ENCODE measurements at places on chromosomes 2 and 18.
A peak's percentile ranks its signal among the peaks of the same experiment; 100 is the strongest.

DNA sequence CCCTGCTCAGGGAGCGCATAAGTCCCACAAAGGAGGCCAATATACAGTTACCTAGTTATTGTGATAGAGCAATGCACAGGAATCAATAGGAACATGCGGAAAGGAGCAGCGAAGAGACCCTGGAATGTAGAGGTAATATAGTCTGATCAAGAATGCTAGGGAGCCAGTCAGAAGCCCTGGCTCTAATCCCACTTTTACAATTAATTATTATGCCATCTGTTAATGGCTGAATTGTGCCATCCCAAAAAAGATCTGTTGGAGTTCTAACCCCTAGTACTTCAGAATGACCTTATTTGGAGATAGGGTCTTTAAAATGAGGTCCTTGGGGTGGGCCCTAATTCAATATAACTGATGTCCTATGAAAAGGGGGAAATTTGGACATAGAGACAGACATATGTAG lies 7.7 kb upstream of the SPATS2L start:
- DNase-seq, result no peak

GRCh38 chr2:163878718-163879117 lies 142.9 kb upstream of the FIGN start:
- no peak for DNase-seq

DNA sequence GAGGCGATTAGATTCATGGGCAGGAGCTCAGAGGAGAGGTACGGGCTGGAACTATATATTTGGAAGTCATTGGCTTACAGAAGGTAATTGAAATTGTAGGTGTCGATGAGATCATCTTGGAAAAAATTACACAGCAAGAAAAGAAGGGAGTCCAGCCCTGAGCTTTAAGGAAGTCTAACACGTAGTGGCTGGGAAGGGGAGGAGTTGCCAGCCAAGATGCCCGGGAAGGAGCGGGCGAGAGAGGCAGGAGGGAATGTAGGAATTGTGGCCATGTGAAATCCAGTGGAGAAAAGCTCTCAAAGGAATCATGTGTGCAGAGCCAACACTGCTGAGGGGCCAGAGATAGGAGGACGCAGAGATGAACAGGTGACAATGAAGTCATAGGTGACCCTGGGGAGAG lies 25.6 kb upstream of the SCYGR1 start:
- DNase-seq, result no peak

DNA sequence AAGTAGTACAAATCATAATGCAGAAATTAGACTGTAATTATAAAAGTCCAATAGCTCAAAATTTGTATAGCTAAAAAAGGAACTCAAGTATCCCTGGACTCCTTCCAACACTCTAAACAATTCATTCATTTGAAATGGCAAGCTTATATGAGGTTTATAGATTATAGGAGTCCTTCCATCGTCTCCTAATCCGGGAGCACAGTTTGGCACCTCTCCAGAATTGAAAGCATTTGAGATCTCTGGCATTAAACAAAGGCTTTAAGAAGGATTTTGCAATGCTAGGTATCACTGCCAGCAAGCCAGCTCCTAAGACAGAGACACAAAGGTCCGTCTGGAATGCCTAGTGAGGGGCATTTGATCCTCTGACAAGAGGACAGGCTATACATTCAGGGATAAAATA lies 90.9 kb downstream of the ACVR1 start:
- no peak for DNase-seq

GRCh38 chr2:25453199-25453905 lies 111.6 kb upstream of the DNMT3A start:
- no peak for DNase-seq

- DNase-seq, result no peak
Measured at GRCh38 chr2:50469784-50470183, 562.1 kb downstream of the NRXN1 start.

DNA sequence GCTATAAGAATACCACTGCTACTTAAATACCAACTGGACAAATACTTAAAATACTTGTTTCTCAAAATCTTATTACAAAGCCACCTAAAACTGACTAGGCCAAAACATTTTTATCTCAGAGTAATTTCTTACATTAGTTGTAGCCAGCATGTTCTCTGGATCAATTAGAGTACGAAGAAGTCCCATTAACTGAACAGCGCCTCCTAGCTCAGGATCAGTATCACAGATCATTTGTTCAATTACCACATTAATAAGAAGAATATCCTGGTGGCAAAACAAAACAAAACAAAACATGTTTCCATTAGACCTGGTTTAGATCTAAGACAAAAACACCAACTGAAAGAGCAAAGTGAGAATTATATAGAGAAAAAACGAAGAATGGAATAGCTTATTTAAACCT lies 36.0 kb downstream of the PPP4R3B start:
- no peak for DNase-seq

DNA sequence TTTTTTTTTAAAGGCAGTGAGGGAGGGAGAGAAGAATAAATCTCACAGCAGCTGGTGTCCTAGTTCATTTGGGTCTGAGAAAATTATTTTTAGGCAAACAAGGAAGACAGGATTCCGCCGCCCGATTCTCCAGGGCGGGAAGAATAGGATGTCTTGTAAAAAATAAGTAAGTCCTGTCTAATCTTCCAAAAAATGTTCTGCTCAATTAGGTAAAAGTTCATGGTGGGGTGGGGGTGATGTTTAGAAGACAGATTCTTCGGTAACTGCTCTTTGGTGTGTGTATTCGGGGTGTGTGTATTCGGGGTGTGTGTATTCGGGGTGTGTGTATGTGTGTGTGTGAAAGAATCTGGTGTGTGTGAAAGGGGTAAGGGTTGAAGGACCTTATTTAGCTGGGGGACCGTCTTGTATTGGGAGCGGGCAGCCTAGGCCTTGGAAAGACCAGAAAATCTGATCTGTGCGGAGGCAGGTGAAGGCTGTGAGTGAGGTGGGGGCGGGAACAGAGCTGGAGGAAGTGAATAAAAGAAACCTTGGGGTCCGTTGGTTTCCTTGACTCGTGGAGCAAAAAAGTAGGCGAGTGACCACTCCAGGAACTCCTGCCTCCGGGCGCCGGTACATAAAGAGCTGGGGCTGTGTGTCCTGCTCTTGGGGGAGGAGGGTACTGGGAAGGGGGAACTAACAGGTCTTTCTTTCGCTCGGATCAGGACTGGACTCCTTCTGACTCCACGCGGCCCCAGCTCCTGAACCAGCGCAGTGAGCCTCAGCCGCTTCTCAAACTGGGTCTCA lies 4.4 kb upstream of the PAX3 start:
- no peak for DNase-seq

- DNase-seq, result no peak
Measured at GRCh38 chr2:24490181-24490689, 819 bp upstream of the NCOA1 start.

GRCh38 chr2:120763508-120763907 lies 27.8 kb downstream of the GLI2 start:
- peak; percentile 62 for DNase-seq

- no peak for DNase-seq
Measured at GRCh38 chr2:17223211-17223610, 295.0 kb downstream of the RAD51AP2 start.

GRCh38 chr18:37429791-37430190 lies 135.8 kb downstream of the CELF4 start:
- no peak for DNase-seq

DNA sequence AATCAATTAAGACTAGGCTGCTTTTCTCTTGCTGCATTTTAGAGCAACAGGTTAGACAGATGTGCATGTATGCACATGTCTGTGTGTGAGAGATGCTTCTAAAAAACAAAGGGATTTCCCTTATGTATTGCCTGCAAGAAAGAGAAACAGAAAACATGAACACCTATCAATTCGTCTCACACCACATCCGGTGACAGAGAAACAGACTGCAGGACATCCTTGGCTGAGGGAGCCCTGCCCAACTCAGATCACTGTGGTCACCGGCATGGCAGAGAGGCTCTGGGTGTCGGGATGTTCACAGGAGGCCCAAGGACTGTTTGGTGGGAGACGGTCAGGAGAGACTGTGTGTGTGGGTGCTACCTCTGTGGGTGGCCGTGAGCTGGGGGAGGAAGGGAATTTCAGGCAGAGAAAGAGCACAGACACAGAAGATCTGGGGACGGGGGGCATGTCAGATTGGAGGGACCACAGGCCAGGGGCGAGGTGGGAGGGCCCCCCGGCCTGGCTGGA lies 24.9 kb downstream of the FHL2 start:
- no peak for DNase-seq

GRCh38 chr18:58515175-58515775 lies 113.6 kb downstream of the ALPK2 start:
- no peak for DNase-seq

- DNase-seq, result no peak
Measured at GRCh38 chr2:27275211-27276150, at the start of gene DNAJC5G. Gene DNAJC5G, plus strand, starts transcription at chr2:27275433. Its CDS starts 1,296 bp downstream, at chr2:27276729.

DNA sequence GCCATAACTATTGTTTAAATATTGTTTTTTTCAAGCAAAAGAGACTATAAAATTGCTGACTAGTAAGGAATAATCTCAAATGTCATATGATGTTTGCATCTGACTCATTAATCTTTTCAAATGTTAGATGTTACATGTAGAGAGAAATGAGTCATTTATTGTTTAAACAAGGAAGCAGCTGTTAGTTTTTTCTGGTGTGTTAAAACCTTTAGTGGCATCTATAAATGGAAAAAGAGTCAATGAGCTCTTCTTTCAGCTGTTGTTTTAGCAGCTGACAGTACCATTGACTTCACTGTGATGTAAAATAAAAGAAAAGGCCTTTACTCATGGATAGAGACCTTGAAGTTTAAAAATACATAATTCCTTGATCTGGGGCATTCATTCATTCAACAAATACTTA lies 1.8 kb upstream of the KLHL41 start:
- no peak for DNase-seq

DNA sequence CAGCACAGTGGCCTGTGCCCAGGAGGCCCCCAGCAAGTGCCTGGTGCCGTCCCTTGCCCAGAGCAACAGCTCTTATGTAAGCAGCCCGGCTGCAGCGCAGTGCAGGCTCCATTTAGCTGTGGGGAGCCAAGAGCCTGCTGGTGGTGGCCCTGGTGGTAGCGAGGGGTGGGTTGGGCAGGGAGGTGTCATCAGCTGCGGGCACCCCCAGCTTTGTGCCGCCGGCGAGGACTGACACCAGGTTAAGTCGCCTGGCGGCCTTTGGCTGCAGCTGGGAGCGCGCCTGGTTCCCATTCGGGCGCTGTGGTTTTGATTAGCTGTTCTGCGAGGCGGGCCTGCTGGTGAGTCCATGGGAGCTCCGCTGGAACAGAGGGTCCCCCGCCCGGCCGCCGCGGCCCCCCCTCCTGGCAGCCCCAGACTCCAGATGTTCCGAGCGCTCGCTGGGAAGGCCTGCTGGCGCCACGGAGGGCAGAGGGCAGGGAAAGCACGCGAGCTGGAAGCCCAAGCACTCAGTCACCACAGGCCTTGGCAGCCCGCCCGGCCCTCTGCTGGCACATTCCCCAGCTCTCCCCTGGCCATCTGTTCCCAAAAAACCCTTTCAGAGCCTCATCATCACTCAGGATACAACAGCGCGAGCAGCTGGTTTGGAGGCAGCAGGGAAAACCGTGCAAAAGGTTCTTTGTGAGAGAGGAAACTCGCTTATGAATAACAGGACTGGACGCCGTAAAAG lies 18.4 kb downstream of the ATOH8 start:
- peak; percentile 99 for DNase-seq

- DNase-seq, result no peak
Measured at GRCh38 chr2:191740759-191741158, 62.8 kb downstream of the NABP1 start.

DNA sequence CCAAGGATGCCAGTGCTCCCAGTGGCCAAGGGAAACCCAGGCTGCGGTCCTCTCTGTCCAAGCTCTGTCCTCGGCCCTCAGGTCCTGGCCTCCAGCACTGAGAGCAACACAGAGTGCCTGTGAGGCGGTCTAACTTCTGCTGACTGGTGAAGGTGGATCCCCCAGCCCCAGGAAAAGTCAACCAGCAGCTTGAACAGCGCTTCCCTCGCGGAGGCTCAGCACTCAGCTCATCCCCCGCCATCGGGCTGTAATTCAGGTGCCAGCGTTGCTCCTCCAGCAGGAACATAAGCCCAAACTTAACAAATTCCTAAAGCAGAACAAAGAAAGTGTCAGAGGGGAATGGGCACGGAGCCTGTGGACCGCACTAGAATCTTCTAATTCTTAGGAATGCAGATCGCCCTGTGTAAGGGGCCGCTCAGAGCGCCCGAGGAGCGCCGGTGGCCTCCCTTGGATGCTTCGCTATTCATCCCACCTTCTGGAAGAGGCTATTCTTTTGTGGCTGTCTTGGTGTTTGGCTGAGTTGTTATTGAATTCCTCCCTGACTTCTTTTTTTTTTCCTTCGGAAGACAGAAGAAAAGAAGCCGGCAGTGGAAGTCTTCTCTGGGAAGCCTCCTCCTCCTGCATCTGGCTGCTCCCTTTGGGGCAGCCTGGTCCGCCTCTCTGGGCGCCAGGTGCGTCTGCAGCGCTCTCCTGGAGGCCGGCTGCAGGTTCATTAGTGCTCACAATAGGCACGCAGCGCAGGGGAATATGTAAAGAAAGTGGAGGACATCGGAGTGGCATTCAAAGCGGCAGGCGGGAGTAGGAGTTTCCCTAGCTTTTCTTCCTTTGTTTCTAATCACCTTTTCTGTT lies 905.6 kb downstream of the TSN start:
- no peak for DNase-seq

- DNase-seq, result no peak
Measured at GRCh38 chr2:240112914-240113690, 23.0 kb downstream of the COPS9 start.

GRCh38 chr2:48105848-48106247 lies 199.6 kb upstream of the FBXO11 start:
- DNase-seq, result no peak

GRCh38 chr2:228432116-228432515 lies 250.6 kb upstream of the SPHKAP start:
- no peak for DNase-seq

DNA sequence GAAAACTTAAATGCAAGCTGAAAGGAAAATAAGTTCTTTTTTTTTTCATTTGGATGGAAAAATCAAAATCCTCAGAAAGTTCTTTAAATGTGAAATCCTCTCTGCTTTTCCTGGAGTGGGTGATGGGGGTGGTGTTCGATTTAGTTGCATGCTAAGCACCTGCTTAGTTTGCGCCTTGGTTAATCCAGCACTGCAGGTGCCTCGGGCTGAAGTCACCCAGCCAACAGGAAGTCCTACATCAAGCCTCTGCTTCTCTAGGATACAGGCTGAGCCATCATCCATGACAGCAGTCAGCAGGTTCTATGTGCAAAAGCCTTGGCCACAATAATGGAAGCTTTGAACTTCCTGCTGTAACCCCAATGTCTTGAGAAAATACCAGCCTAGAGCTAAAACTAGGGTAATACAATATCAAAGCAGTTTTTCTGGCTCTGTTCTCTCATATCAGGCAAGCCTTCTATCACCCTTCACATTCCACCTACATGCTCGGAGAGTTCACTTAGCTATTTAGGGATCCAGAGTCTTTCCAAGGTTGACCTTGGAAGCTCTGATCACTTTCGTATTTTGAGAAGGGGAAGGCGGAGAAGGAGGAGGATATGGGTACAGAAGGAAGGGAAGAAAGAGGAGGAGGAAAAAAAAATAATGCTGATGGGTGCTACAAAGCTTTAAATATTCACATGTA lies 116.1 kb upstream of the LRRTM1 start:
- no peak for DNase-seq

- no peak for DNase-seq
Measured at GRCh38 chr2:16009560-16009959, 69.2 kb downstream of the MYCN start.
